ENCODE measurements at places on chromosomes 12 and 14.

GRCh38 chr12:104708891-104709290 lies 249.2 kb downstream of the SLC41A2 start:
- DNase-seq = no peak

- no peak for DNase-seq
These were observed 83.4 kb downstream of the SYNE3 start for GRCh38 chr14:95433094-95433478.

GRCh38 chr12:53777412-53777811 lies 25.6 kb upstream of the CISTR start:
- DNase-seq = no peak

DNA sequence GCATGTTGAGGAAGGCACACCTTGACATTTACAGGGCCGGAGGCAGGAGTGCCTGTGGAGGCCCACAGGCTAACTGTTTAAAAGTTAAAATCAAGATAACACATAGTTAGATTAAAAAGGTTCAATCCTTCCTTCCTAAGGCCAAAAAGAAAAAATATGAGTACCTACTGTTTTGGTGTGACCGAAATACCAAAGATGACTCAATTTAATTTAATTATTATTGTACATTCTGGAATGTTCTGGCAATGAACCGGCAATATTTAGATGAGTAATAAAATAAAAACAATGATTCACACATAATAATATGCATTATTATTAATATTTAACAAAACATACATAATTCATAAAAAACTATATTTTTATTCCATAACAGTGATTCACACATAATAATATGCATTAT lies 136.8 kb upstream of the NTF3 start:
- no peak for DNase-seq

DNA sequence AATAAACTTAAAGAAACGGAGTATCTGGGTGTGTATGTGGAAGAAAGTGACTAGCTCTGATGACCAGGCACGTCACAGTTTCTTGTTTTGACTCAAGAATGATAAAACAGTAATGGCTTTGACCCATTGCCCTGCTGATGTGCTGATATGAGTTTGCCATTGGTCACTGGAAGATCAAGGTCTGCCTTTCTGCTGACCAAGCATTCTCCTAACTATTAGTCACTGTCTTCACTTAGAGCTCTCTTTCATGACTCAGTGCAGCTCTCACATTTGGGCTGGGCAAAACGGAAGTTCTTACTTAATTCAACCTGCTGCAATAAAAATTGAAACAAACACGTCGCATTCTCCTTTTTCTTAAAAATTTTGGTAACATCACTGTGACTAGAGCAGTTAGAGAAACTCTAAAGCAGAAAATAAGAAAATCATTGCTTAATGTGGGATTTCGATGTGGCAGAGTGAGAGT lies 366.7 kb downstream of the BTG1 start:
- peak; percentile 51 for DNase-seq

- DNase-seq = no peak
These were observed 813.0 kb downstream of the GALC start for GRCh38 chr14:87179936-87180335.

DNA sequence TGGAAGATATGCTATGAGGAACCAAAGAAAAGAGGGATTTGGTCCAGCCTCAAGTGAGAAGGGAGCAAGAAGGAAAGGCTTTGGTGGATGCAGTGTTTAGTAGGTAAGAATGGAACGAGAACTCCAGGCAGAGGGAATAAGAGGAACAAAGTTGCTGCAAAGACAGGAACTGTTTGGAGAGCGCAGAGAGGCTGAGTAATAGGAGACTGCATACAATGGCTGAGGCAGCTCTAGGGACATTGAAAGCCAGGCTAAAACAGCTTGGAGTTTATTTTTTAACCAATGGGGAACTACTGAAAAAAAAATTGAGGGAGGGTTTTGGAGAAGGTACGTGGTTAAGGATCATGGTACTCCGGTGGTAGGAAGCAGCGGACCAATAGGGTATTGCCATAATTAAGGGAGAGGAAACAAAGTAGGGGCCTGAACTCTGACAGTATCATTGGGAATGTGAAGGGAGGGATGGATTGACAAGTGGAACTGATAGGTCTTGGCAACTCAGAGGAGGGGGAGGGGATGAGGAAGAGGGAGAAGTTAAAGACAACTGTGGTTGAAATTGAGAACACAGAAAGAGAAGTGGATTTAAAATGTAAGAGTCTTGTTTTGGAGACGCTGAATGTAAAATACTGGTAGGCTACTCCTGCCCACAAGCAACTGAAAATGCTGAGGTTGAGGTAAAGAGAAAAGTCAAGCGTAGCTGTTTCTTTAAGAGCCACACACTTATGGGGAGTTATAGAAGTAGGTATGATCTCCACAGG lies 4.8 kb downstream of the ASCL4 start:
- DNase-seq = no peak

Data from activated CD4-positive, alpha-beta T cell treated with anti-CD3 and anti-CD28 coated beads for 4 hours (primary cell).